ENCODE measurements at places on chromosomes 4 and X.

GRCh38 chr4:85865256-85865655 lies 390.3 kb downstream of the ARHGAP24 start:
- no peak for DNase-seq

DNA sequence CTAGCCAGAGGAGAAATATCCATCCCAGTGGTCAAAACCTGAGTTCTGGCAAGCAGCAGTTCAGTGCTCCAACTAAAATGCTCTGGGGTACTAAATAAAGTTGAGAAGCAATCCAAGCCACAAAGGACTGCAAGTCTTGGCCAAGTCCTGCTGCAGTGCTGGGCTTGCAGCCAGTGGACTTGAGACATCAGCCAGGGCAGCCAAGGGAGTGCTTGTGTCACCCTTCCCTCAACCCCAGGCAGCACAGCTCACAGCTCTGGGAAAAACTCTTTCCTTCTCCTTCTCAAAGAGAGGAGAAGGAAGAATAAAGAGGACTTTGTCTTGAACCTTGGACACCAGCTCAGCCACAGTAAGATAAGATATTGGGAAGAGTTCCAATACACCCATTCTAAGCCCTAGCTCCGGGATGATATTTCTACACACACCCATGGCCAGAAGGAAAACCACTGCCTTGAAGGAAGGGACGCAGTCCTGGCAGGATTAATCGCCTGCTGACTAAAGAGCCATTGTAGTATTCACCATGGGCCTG lies 99.8 kb downstream of the PTCHD1 start:
- no peak for DNase-seq

DNA sequence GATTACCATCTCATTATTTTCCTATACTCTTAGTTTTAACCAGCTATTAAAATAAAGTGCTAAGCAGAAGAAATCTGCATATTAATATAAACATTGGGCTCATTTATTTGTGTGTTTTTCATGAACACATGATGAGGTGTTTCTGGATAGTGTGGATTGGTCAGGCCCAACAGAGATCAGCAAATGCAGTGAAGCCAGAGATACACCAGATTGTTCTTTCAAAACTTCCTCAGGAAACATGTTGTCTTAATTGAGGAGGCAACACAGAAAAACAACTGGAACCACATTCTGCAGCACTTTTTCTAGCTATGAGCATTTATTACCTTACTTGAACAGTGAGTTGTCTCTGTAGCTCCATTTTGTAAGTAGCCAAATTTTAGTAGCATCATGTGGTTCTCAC lies 69.9 kb downstream of the PALLD start:
- DNase-seq = no peak

- DNase-seq = no peak
Measured at GRCh38 chr4:132267321-132267720, 881.8 kb upstream of the PCDH10 start.

DNA sequence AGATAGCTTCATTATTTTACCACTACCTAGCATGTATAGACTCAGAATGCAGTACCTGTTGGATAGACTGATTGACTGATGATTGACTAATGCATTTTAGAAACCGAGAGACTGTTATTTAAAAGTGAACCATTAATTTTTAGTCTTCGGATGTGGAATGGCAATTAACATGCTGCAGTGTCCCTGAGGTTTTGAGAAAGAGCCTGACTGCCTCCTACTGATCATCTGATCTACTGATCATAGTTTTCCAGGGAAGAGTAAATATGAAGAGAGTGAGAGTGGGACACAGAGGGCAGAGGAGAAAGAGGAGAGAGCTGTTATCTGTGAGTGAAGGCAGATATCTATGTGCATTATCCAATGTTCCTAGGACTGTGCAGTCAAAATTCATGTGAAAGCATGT lies 764.7 kb downstream of the TRIML1 start:
- DNase-seq = no peak

DNA sequence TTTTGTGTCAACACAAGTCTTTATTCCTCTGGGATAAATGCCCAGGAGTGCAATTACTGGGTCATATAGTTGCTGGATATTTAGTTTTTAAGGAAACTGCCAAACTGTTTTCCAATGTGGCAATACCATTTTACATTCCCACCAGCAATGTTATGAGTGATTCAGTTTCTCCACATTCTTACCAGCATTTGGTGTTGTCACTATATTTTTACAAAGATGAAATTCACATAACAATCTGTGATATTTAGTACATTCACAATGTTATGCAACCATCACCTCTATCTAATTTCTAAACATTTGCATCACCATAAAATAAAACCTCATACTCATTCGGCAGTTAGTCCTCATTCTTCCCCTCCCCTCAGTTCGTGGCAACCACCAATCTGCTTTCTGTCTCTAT lies 75.0 kb downstream of the MAMLD1 start:
- DNase-seq = no peak

DNA sequence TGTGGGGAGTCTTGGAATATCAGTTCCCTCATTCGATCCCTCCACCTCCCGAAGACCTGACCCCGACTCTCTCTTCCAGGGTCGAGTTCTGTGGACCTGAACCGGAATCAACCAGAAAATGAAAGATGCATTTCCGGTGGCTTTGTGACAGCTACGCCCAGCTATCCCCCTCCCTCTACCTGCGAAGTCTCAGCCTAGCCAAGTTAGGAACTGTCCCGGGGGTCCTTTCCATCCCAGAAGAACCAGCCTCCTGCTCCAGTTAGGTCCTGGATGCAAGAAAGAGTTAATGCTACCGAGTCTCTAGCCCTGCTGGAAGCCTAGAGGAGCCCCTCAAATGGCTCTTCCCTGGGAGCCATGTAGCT lies 13.4 kb upstream of the ETDC start:
- no peak for DNase-seq

GRCh38 chr4:113404167-113404571 lies 354.7 kb downstream of the ANK2 start:
- no peak for DNase-seq

GRCh38 chr4:54683616-54684346 lies 26.0 kb downstream of the KIT start:
- no peak for DNase-seq

DNA sequence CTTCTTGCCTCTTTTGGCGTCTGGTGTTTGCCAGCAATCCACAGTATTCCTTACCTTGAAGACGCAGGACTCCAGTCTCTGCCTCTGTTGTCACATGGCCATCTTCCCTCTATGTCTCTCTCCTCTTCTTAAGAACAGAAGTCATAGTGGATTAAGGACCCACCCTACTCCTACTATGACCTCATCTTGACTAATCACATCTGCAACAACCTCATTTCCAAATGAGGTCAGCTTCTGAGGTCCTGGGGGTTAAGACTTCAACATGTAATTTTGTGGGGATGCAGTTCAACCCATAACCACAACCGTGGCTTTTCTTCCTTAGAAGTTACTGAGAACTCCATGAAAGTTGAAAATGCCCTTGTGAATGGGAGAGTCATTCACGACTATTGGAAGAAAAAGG lies 23.3 kb downstream of the TLR8 start:
- DNase-seq = no peak

- no peak for DNase-seq
Measured at GRCh38 chrX:19579485-19579884, 64.2 kb upstream of the MAP3K15 start.

- DNase-seq = no peak
Measured at GRCh38 chr4:164821711-164822110, 55.3 kb upstream of the APELA start.

- DNase-seq = no peak
Measured at GRCh38 chrX:41350976-41351569, 17.1 kb downstream of the DDX3X start.

GRCh38 chr4:181018472-181018871 lies 1224.7 kb upstream of the TENM3 start:
- DNase-seq = no peak

- DNase-seq = no peak
Measured at GRCh38 chr4:154739111-154739510, 4.7 kb upstream of the LRAT start.

GRCh38 chr4:169106696-169107229 lies 96.7 kb upstream of the CBR4 start:
- no peak for DNase-seq

- no peak for DNase-seq
Measured at GRCh38 chrX:125170459-125170858, 149.2 kb upstream of the TEX13C start.

DNA sequence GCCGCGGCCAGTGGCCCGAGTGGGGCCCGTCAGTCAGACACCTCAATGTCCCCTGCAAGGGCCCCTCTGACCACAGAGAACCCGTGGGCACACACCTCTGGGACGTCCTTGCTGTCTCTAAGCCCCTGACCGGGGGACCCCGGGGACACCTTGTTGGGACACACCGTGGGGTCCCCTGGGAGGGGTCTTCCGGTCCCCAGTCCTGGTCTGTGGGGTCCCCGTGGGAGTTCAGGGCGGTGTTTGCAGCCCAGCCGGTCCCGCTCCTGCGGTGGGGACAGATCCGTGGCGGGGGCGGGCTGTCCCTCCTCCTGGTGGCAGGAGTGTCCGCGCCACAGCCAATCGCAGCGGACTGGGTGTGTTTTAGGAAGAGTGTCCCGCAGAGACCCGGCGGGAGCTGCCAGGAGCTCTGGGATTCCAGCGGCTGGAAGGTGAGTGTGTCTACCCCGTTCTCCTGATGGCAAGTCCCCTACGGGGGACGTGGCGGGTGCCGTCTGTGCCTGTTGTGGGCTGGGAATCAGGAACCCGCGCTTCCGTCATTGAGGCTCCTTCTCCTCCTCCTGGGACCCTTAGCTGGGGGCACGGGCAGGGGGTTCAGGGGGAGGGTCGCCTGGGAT lies 5.1 kb upstream of the PLCXD1 start:
- no peak for DNase-seq

GRCh38 chrX:72115380-72115779 lies 16.3 kb downstream of the RTL5 start:
- DNase-seq = no peak

DNA sequence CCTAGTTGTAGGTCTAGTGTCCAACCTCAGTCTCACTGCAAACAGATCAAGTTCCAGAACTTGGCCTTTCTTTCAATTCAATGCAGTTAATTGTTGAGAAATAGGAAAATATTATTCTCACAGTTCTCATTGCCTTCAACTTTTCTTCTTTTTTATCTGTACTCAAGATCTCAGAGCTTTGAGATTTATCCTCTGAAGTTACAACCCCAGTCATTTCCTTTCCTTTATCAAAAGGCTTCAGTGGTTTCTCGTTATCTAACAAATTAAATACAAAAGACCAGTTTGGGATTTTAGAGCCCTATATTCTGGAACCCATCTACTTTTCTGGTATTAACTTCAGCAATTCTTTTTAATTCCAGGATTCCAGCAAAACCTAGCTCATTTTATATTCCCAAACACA lies 130.2 kb downstream of the TMA16 start:
- no peak for DNase-seq

DNA sequence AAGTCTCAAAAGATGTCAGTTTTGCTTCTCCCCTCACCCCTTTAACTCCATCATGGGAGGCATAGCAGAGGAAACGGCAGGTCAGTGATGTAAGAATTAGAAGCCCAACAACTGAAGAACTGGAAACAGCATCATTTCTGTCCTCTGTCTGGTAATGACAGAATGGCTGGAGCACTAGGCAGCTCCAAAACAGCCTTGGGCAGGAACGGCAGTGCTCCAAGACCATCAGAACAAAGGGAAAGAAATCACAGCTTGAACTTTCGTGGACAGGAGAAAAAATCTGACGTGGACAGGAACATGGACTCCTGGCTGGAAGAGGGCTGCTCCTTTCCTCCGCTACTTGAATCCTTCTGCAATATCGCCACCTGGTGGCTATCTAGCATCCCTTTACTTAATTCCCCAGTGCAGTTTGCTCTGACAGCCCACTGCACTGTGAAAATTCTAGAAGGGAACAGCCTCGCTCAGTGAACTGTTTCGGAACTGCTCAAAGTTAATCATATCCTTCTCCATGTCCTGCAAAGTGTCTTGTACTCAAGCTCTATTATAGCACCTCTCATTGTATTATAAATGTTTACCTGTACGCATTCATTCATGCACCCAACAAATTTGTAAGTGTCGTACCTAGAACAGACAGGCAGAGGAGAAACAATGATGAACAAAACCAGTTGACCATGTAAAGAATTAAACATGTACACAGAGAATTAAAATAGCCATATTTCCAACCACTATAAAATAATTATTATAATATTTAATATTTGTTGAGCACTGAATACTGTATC lies 20.4 kb downstream of the SLC25A53 start:
- peak; percentile 49 for DNase-seq

DNA sequence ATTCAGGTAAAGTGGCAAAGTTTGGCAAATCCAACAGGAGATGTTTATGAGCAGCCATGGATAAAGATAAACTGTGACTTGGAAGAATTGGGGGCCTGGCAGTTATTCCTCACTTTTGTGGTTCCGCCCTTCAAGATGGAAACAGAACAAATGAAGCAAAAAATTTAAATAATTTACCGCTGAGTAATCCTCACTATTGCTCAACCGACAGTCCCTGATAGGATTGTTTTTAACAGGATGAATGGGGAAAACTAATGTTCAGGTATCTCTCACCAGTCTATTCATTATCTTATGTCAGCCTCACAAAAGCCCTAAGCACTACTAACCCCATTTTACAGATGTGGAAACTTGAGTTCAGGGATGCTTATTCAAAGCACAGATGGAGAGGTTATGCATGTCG lies 90.8 kb downstream of the FNIP2 start:
- no peak for DNase-seq

DNA sequence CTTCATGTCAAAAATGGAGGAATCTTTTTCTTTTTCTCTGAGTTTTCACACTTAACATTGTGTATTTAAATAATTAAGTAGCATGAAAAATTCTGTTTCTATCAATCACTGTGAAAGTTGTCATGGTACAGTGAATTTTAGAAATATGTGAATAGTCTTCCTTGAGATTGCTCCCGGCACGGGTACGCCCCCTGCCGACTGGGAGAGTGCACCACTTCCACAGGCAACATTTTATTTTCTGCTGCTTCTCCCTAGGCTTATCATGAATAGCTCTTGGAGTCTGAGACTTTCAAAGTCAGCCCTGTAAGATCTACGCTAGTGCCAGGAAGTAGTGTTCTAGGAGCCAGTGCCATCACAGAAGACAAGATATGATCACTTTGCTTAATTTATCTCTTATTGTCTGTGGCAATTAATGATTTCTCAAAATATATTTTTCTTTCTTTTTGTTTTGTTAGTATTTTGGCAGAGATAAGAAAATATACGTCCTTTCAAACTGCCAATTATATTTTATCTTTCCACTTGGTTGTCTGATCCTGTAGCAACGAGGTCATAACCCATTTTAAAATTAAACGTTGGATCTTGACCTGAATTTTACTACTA lies 763.8 kb upstream of the AADAT start:
- DNase-seq = peak; percentile 22

GRCh38 chr4:124199755-124200154 lies 512.8 kb downstream of the ANKRD50 start:
- no peak for DNase-seq

DNA sequence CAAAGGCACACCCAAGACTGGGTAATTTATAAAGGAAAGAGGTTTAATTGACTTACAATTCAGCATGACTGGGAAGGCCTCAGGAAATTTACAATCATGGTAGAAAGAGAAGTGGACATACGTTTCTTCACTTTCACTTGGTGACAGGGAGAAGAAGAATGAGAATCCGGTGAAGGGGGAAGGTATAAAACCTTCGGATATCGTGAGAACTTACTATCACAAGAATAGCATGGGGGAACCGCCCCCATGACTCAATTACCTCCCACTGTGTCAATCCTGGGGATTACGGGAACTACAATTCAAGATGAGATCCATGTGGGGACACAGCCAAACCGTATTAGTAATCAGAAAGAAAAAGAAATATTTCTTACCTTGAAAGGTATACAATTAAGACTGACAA lies 782.9 kb upstream of the HS3ST1 start:
- DNase-seq = no peak

Measured in progenitor cell of endocrine pancreas (in vitro differentiated cells).